ENCODE measurements at places on chromosomes 1 and 21.

DNA sequence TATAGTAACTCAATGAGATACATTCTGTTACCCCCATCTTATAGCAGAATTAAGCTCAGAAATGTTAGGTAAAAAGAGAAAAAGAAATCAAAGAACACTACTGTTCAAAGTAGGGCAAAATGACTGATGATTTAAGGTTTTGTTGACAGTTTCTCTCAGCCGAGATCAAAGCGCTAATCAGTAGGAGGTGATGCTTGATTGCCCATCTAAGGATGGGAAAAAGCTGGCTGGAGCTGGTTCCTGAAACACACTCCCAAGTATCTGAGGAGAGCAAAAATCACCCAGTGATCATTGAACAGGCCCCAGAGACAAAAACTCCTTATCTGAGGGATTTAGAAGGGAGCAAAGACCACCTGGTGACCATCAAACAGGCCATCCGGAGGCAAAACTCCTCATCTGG lies 64.5 kb upstream of the CSF1 start:
- no peak for DNase-seq

- DNase-seq = no peak
Observed at GRCh38 chr1:98441281-98441680, 220.2 kb upstream of the SNX7 start.

DNA sequence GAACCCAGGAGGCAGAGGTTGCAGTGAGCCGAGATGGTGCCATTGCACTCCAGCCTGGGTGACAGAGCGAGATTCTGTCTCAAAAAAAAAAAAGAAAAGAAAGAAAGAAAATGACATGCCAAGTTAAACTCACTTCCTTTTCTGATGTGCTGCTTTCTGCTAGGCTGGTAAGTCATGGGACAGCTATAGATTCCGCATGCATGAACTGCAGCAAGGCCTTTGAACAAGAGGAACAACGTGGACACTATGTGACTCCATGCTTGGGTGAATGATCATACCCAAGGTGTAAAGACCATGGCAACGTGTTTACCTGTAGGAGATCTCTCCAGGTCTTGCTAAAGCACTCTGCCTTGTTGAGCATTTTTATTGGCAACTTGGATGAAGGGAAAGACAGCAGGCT lies 10.3 kb upstream of the TTF2 start:
- DNase-seq = no peak

DNA sequence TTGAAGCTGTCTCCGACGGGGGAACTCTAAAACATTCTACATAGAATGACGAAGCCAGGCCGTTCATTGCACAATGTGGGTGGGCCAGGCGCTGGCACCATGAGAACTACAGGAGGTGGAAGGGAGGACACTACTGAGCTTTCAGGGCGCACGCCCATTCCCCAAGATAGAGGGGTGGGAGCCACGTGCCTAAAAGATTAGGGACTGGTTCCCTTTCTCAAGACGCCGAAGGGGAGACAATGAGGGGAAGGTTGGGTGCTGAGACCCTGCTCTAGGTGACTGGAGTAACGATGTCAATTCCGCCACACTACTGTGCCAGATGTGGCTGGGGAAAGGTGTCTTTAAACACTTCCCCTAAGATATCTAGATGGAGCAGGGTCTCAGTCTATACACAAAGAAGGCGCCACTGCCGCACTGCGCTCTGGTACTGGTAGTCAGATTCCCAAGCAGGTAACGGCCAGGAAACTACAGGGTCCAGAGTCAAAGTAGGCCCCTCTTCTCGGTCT lies 782 bp downstream of the CSDE1 start:
- DNase-seq = no peak

DNA sequence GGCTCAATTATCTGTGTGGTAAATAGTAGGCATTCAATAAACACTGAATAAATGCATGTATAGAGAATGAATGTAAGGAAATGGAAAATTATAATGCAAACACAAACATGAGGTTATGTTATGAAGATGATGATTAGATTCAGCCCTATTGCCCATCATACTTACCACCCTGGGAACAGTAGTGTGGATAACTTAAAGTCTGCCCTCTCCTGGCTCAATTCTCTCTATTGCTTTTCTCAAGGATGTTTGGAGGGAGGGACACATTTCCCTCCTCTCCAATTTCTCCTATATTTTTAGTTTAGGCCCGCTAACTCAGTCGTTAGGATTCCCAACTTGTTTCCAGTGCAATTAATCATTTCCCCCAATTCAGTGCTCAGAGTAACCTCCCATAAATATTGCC lies 101.5 kb upstream of the TNR start:
- DNase-seq = no peak

- DNase-seq = peak; percentile 54
Observed at GRCh38 chr1:63731117-63732043, 42.4 kb upstream of the ROR1 start.

DNA sequence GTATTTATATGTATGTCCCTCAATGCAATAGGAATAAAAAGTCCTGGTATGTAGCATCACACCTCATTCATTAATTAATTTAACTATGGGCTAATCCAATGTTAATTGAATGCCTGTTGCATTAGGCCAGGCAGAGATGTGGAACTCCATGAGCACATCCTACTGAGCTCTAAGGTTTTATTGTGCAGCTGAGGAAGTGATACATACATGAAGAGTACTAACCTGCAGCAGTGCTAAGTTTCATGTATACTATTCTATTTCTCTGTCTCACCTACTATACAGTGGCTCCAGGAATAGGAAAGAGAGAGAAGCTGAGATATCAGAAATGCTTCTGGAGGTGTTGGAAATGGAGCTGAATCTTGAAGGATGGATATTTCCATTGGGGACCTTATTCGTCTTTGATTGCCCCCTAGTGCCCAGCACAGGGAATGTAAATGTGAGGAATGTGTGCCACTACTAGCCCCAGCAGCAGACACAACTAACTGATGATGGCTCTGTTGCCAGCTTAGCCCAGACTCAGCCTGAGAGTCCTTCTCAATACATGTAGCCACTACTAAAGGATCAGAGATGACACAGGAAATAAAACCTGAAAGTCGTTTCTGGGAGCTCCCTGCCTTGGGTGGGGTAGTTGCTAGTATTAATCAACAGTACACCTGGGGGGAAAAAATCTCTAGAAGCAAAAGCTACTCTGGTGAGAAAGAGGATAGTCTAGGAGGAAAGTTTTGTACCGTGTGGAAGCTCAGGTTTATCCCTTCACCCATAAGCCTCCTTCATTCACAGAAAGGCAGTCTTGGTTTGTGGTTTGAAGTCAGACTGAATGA lies 173.3 kb upstream of the FOXD3 start:
- DNase-seq = peak; percentile 14

DNA sequence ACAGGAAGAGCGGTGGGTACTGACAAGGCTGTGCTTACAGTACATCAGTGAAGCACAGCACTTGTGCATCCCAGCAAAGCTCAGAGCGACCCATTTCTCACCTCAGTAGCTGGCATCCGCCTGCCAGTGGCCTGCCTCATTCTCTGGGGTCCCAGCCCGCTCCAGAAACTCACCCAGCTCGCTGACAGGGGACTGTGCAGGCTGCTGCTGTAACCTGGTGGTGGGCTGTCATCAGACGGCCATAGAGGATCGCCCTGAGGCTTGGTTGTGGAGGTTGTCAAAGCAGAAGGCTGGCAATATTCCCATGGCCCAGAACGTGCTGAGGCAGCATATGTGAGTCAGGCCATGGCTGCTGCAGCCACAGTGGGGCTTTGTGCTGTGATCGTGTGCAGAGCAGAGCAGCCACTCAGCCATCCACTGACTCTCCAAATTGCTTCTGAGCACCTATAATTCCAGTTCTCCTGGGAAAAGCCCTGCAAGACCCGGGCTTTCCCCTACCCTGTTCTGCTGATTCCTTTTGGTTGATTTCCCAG lies 13.6 kb upstream of the GPR137B start:
- no peak for DNase-seq

DNA sequence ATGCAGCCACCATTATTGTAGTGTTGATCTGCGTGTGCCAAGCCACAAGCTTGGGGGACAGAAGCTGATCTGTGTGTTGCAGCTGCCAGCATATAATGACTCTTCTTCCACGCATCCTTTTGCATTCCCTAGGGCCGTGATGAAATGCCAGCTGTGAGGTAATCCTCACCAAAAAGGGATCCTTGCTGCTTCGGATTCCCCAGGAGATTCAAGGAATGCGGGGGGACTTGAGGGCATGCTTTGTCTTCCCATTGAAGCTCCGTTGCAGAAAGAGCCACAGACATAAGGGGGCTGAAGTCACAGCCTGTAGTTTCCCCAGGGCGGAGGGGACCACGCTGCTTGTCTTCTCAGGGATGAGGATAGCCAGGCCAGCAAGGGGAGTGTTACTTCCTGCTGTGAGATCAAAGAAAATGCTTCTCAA lies 281.6 kb upstream of the FMN2 start:
- DNase-seq = peak; percentile 59

GRCh38 chr21:33893917-33894316 lies 21.7 kb downstream of the ATP5PO start:
- no peak for DNase-seq

DNA sequence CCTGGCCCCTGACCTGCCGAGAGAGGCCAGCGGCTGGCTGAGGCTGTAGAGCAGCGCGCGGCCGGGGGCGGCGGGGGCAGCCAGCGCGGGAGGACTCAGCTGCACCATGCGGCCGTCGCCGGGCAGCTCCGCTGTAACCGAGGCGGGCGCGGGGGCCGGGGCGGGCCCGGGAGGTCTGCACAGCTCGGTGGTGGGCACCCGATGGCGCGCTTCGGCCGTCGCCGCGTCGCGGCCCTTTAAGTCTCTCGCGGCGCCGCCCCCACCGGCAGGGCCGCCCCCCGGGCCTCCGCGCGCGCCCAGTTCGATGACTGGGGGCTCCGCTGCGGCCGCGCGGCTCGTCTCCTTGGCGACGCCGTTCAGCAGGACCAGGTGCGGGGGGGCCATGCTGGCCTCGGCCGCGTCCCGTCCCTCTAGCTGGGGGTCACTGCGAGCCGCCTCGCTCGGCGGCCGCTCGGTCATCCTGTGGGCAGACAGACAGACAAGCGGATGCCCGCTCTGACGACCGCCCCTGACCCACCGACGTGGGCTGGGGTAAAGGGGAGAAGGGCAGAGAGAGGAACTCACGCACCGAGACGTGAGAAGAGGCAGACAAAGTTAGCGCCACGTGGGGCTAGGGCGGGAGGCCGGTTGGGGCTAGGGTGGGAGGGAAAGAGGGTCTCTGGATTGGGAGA lies 6.5 kb downstream of the TAL1 start:
- no peak for DNase-seq

- DNase-seq = no peak
Observed at GRCh38 chr1:29914936-29915335, 678.6 kb downstream of the PTPRU start.

DNA sequence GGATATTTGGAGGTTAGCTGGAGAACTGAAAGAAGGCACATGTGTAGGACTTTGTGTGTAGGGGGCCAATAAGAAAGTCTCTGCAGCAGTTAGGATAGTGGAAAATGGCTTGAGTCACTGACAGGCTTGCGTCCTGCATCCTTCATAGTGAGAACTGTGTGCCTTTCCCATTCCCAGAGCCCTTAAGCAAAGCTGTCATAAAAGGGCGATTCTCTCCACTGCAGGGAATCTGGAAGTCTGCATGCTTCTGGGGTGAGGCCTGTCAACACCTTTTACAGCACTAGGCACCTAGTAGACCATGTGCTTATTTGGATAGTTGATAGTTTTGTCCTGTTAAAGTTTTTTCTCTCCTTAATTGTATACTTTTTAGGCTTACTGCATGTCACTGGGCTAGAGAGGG lies 39.4 kb upstream of the MACF1 start:
- DNase-seq = no peak

- no peak for DNase-seq
Observed at GRCh38 chr1:219582865-219583264, 30.0 kb downstream of the ZC3H11B start.

GRCh38 chr1:41161846-41162245 lies 80.3 kb downstream of the SCMH1 start:
- no peak for DNase-seq

DNA sequence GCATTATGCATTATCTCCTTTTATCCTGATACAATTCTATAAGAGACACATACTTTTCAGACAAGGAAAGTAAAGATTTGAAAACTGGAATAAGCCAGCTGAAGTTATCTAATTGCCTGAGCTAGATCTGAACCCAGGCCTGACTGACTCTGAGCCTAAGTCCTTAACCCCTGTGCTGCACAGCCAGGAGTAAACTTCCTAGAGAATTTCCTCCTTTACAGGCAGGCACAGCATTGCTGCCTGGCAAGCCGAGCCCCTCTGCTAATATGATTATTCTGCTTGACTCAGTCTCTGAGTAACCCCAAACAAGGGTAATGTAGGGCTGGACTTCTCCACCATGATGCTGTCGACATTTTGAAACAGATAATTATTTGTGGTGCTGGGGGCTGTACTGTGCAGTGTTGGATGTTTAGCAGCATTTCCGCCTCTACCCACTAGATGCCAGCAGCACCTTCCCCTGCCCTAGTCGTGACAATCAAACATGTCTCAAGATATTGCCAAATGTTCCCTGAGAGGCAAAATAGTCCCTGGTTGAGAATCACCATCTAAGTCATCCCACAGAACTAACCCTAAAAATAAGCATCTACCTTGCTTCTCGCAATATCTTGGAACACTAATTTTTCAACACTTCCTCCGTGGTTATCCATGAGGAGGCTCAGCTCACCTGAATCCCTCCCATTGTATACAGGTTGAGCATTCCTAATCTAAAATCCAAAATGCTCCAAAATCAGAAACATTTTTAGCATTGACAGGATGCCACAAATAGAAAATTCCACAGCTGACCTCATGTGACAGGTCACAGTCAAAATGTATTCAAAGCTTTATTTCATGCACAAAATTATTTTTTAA lies 18.5 kb downstream of the CAMK1G start:
- DNase-seq = no peak

- no peak for DNase-seq
Observed at GRCh38 chr1:171596119-171596518, 25.9 kb upstream of the MYOCOS start.

- DNase-seq = no peak
Observed at GRCh38 chr1:86705665-86705985, 1.2 kb downstream of the SH3GLB1 start.

DNA sequence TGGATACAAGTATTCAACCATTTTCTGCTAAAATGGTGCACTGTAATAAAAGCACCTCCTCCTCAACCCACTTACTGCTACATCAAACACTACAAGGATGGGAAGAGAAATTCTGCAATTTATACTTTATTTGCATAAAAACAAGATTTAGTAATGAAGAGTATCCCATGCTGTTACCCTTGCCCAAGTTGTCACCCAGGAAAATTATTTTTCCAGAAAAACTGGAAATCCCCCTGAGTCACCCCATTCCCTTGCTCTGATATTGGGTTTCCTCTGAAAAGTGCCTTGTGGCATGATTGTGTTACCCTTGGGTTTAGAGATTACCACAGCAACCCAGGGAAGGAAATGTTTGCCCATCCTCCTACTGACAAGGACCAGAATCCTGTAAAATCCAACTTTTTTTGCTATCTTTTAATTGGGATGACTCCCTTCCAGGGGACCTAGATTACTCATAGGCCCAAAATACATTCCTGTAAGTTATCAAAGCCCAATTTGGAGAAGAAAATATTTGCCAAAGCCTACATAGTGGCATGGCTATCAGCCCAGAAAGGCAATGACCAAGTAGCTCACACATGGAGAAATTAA lies 16.5 kb upstream of the ZC3H11B start:
- DNase-seq = no peak
